Smooth muscle cell of the coronary artery (primary cell): ENCODE measurements at places on chromosomes 7 and 10. TPM values are rescaled to one million over a fixed set of nuclear protein-coding genes. Genes with fewer than 3 reads are reported as not detected.

Gene ZNF365
- 0.70 and 13.0 TPM in 2 replicates for total RNA-seq

Gene C7orf57
- total RNA-seq, result not detected in 2 replicates

Gene SPDYE2B
- total RNA-seq, result 0.12 TPM in 1 of 2 replicates, not detected in the other

Gene IQUB
- total RNA-seq, result 0.30 and 0.35 TPM in 2 replicates

Gene ZP3
- total RNA-seq, result 1.4 and 2.2 TPM in 2 replicates

Gene VAX1
- not detected in 2 replicates for total RNA-seq

Gene UNCX
- total RNA-seq, result not detected in 2 replicates

Gene FAM221A
- 0.30 and 3.0 TPM in 2 replicates for total RNA-seq

Gene HOXA6
- total RNA-seq, result not detected in 2 replicates

Gene RNF32
- 0.23 and 0.98 TPM in 2 replicates for total RNA-seq

Gene ITPRID1
- total RNA-seq, result not detected in 2 replicates

Gene CTNNA3
- not detected in 2 replicates for total RNA-seq

Gene PTF1A
- total RNA-seq, result not detected in 2 replicates

Gene GJC3
- total RNA-seq, result not detected in 2 replicates

Gene CREB5
- 2.5 and 2.6 TPM in 2 replicates for total RNA-seq

Gene NUPR2
- not detected in 2 replicates for total RNA-seq

Gene FRMPD2
- total RNA-seq, result 0.08 TPM in 1 of 2 replicates, not detected in the other

Gene H2BK1
- not detected in 2 replicates for total RNA-seq

Gene ZNF425
- total RNA-seq, result 3.6 and 4.2 TPM in 2 replicates

Gene ATRNL1
- 0.23 and 1.4 TPM in 2 replicates for total RNA-seq

Gene MGAM2
- not detected in 2 replicates for total RNA-seq

Gene TMEM184A
- 0.53 TPM in 1 of 2 replicates, not detected in the other for total RNA-seq

Gene CYP26A1
- total RNA-seq, result 0.08 TPM in 1 of 2 replicates, not detected in the other
